ENCODE measurements at places on chromosomes 5 and 9.

GRCh38 chr5:72436796-72437471 is 70.3 kb downstream of the ZNF366 start:
- no peak for DNase-seq

DNA sequence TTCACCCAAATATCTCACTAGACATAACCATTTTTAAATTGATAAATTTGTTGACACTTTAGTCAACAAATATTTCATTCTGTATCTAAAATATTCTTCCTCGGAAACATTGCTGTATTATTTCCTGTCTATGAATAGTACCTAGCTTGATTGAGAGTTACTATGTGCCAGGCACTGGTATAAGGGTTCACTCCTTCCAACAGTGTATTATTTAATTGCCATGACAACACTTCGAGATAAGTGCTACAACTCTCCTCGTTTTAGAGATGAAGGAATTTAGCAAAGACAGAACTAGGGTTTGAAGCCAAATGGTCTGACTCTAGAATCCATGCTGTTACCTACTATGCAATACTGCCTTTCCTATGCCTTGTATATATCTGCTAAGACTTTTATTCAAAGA is 287.2 kb downstream of the YTHDC2 start:
- DNase-seq, result no peak

DNA sequence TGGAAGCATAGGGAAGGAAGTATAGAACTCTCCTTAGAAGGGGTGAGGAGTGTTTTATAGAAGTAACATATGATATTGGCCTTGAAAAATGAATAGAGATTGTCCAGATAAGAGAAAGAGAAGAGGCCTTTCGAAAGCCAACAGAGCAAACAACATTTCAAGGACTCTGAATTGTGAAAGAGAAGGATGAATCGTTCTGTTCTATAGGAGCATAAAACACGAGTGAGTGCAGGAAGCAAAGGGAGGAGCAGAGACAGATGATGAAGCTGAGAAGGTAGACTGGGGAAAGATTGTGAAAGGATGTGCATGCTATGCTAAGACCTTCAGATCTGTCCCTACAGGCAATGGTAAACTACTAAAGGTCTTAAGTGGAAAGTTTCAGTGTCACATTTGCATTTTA is 271.0 kb downstream of the TMEM161B start:
- no peak for DNase-seq

DNA sequence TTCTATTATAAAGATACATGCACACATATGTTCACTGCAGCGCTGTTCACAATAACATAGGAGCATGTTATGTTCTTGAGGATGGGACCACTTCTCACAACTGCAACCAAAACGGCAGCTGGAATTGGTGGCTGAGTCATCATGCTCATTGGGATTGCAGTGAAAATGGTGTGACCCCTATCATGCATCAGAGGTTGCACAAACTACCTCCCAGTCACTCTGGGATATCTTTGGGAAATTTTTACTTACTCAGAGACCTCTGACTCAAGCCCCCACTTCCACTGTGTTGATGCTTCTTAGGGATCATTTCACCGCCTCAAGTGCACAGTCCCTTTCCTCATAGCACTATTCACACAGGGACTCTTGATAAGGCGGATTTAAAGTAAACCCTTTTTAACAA is 474.1 kb downstream of the BNC2 start:
- DNase-seq, result no peak

DNA sequence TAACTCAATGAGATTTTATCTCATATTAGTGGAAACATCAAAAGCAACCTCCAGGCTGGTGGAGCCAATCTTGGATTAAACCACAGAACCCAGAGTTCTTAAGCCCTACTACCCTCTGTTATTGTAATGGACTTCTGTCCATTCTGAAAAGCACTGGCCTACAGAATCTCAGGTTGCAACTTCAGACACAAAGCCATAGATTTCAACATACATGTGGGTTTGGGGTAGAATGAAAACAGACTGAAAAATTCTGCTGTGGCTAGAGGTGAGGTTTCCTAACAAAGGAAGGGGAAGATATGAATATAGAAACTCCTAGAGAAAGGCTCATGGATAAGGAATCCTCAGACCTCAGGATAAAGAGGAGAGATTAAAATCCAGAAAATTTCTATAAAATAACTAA is 569.8 kb upstream of the RIOK2 start:
- no peak for DNase-seq

GRCh38 chr9:470552-471194 is 256.0 kb downstream of the DOCK8 start:
- no peak for DNase-seq

DNA sequence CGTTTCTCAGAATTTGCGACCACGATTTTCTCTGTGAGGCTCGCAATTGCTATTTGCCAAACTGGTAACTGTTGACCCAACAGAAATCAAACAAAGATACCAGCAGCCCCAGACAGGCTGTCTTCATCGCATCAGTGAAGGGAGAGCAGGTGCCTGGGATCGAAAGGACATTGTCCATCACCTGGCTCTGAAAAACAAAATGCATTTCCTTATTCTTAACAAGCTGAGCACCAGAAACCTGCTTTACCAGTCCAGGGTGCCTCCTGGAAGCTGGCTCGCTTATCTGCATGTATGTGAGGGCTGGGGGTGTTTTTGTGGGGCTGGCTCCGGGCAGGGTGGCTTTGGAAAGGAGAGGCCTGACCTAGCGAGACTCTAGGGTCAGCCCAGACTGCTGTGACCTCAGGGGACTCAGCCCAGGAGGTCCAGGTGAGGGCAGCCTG is 24.7 kb downstream of the WWC1 start:
- no peak for DNase-seq

DNA sequence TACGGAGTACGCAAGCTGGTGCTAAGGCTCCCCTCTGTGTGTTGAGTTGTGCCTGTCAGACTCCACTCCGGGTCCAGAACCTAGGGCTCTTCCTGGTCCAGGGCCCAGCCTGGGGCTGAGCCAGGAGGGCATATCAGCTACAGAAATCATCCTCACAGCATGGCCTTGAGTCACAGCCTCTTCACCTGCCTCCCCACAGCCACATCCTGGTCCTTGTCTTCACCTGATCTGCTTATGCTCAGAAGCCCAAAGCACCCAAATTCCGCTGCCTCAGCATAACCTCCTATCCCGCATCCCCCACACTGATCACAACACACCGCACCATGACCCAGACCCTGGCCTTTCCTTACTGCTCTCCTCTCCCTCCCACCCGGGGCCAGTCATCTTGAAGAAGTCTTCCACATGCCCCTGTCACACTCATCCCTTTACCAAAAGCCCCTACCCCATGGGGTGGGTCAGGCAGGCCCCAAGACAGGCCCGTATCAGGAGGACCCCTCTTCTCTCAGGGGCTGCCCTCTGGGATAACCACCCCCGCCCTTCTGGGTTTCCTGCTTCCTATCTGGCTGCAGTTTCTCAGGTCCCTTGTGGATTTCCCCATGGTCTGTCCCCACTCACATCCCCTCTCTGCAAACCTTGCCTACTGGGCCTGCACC is 1.3 kb upstream of the IL3 start:
- DNase-seq, result no peak

DNA sequence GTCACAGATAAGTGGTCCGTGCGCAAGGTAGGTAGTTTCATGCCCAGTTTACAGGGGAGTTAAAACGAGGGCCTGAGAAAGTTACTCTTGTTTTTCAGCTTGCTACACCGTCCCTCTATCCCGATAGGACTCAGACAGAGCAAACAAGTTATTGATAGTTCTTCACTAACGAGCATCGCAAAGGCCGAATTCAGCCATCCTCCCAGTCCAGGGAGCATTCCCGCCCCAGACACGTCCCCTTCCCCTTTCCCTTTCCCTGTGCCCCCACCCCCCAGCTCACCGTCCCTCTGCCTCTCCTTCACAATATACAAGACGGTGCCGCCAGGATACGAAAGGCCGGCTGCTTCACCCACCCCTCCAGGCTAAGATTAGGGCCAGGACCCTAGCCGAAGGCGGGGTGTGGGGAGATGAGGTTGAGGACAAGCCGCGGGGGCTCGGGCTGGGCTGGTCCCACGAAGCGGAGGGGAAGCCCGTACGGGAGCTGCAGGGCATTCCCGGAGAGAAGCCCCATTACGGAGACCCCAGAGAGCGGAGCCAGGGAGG is 599 bp downstream of the KIAA1191 start:
- DNase-seq, result no peak

- no peak for DNase-seq
Observed at GRCh38 chr5:173139631-173140030, 4.7 kb upstream of the BNIP1 start.
